ENCODE measurements at places on chromosomes 13 and 19. TPM values are rescaled to one million over a fixed set of nuclear protein-coding genes. Genes with fewer than 3 reads are reported as not detected.

Gene RFPL4AL1
- not detected for total RNA-seq

Gene KCNC3
- 4.0 TPM for total RNA-seq

Gene NAT14
- total RNA-seq = 4.6 TPM

Gene TMEM59L
- total RNA-seq = not detected

Gene MEIS3
- 1.0 TPM for total RNA-seq

Gene LILRB1
- 2.6 TPM for total RNA-seq

Gene IRGQ
- 17.1 TPM for total RNA-seq

Gene BLOC1S3
- total RNA-seq = 6.5 TPM

Gene PRR22
- 3.0 TPM for total RNA-seq

Gene ARHGAP35
- total RNA-seq = 56.9 TPM

Gene ZNF14
- 0.40 TPM for total RNA-seq

Gene NUMBL
- total RNA-seq = 21.7 TPM

Gene ZNF579
- 4.5 TPM for total RNA-seq

Gene ZNF431
- total RNA-seq = 0.70 TPM

Gene NAPA
- 96.3 TPM for total RNA-seq

Gene ZNF865
- total RNA-seq = 8.1 TPM

Gene VAV1
- 3.1 TPM for total RNA-seq

Gene RAB3A
- total RNA-seq = 2.1 TPM

Gene SUGP1
- total RNA-seq = 28.6 TPM

Gene ANGPTL8
- 202 TPM for total RNA-seq

Gene SIGLEC5
- not detected for total RNA-seq

Gene NCAN
- 0.20 TPM for total RNA-seq

Gene KLK12
- not detected for total RNA-seq

Gene SPACA4
- not detected for total RNA-seq

Gene CEACAM21
- 0.40 TPM for total RNA-seq

Gene IZUMO1
- total RNA-seq = not detected

All from left lobe of liver (tissue), 2 donors.